GM10248 (cell line): ENCODE measurements at places on chromosomes 7 and 10.

DNA sequence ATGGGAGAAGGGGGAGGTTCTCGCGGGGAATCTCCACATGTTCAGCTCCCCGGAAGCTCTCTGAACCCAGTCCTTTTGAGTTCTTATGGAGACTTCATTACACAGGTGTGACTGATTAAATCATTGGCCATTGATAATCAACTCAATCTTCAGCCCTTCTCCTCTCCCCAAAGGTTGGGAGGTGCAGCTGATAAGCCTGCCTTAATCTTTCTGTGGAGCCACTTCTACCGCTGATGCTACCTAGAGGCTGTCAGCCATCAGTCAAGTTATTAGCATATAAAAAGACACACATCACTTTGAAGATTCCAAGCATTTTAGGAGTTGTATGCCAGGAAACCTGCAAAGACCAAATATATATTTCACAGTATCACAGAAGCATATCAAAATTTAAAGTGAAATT lies 91.7 kb downstream of the MARCHF5 start:
- no peak for DNase-seq

GRCh38 chr10:75438275-75438674 lies 6.9 kb downstream of the LRMDA start:
- no peak for DNase-seq

DNA sequence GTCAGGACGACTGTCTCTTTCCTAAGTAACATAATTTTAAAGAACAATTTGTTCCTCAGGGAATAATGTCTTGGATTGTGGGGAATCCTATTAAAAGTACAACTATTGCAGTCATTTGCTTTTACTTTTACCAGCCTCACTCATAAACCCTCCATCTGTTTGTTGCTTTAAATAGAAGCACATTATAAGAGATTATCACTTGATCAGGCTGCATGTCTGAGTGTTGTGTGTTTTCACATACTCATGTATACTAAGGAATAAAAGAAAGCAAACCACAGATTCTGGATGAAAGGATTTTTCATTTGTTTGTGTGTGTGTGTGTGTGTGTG lies 1077.8 kb downstream of the KCNMA1 start:
- DNase-seq, result no peak

DNA sequence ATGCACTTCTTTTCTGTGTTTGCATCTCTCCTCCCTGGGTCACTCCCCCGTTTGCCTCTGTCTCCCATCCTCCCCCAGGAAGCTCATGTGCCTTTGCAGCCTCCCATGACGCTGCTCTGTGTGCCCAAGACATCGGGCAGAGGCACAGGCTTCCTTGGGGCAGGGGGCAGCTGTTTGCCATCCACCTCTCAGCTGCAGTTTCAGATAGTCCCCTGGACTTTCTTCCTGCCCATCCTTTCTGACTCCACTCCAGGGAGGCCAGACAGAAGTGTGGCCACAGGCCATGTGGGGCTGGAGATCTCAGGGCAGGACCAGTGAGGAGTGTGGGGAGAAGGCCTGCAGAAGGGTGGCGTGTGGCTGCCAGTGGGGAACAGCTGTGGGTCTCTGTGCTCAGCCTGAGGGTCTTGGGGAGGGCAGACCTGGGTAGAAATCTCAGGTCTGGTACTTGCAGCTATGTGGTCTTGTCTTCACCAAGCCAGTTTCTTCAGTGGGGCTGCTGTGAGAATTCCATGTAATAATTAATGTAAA lies 10.6 kb upstream of the SAMD8 start:
- no peak for DNase-seq

- no peak for DNase-seq
Observed at GRCh38 chr7:44065431-44066110, at the start of gene PGAM2. PGAM2 (minus strand) TSS chr7:44065567; CDS start chr7:44065529, 38 bp downstream.

DNA sequence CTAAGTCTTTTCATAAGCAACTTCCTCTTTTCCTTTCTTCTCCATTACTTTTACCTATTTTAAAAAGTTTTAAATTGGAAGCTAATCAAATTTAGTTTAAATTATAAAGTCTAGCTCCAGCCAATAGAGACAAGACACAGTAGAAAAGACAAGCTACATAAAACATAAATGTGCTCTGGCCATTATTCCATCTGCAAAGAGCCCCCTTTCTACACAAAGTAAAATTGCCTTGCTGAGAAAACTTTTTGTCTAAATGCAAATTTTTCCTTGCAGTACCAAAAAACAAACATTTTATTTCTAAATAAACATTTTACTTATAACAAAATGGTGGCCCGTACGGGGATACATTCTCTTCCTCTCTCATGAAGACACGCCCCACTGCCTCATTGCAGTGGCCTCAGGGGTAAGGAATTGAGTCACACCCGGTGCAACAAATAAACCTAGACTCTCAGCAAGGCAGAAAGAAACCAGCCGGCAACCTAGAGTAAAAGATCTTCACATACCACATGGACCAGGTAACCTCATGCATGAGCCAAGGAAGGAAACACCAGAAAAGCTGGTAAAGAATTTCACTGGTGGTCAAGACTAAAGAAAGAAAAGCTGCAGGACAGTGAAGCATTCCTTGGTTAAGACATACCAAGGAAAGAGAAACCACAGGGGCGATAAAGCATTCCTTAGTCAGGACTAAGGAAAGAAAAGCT lies 71.6 kb upstream of the ZNF746 start:
- DNase-seq, result no peak

DNA sequence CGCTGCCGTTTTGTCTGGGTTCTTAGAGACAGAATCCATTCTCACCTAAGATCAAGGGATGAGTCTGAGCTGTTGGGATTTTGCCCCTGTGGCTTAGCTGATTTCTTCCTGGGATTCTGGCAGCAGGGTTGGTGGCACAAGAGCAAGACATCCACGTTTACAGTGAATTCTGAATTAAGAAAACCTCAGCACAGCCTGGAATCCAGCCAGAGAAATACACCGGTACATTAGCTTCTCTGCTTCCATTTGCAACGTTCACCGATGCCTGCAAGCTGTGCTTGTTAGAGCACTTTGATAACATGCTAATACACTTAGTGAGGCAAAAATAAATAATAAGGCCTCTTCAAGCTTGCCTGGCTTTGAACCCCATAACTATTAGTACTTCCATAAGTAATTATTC lies 569.8 kb downstream of the CALN1 start:
- DNase-seq, result no peak

DNA sequence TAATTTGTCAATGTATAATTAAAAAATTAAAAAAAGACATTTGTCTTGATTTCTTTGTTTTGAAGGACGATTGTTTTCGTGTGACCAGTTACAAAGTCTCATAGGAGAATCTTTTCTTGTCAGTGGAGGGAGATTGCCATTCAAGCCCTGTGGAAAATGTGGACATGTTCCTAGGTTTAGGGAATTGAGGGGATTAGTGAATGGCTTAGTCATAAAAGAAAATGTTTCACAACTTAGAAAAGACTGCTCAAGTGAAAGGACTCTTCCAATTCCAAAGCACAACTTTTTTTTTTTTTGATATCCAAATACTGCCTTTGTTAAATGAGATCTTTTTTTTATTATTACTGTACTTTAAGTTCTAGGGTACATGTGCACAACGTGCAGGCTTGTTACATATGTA lies 140.7 kb upstream of the HABP2 start:
- no peak for DNase-seq

DNA sequence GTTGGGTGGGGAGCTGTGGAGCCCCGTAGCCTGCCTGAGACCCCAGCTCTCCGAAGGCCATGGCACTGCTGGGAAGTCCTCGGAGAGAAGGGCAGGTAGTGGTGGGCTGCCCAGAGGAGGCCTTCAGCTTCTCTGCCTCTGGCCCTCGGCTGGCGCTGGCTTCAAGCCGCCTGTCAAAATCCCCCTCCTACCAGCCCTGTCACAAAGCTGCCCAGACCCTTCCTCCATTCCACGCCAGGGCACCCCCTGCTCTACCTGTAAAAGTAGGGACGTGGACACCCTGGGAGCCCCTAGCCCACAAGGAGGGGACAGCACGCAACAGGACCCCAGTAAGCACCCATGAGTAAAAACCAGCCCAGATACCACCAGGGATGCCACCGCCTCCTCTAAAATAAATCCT lies 31.6 kb downstream of the MAD1L1 start:
- DNase-seq, result no peak

- no peak for DNase-seq
Observed at GRCh38 chr7:36128448-36129047, 24.5 kb upstream of the EEPD1 start.

- DNase-seq, result no peak
Observed at GRCh38 chr7:25005658-25006057, 25.7 kb upstream of the OSBPL3 start.

GRCh38 chr7:754531-755412 lies 27.7 kb upstream of the PRKAR1B start:
- no peak for DNase-seq

DNA sequence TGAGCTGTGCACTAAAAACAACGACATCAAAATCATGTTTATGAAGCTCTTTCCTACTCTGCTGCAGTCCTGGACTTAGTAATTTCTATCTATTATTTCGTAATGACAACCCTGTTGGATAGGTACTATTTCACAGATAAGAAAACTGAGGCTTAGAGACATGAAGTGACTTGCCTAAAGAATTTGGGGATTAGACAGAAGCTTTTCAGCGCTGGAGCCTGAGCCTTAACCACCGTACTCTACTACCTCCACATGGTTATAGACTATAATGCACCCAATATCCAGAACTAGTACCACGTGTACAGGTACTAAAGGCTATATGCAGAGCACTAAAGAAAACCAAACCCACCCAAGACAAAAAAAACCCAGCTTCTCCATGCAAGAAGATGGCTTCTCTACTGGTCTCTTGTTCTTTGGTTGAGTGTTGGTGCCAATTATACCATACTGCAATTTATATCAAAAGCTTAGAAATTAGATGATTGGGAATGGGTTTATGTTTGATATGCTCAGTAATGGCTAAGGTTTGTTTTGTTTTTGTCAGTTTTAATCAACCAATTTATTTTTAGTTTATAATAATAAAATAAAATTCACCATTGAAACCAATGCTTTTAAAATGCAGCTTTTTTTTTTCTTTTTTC lies 6.5 kb upstream of the SNX10 start:
- no peak for DNase-seq

DNA sequence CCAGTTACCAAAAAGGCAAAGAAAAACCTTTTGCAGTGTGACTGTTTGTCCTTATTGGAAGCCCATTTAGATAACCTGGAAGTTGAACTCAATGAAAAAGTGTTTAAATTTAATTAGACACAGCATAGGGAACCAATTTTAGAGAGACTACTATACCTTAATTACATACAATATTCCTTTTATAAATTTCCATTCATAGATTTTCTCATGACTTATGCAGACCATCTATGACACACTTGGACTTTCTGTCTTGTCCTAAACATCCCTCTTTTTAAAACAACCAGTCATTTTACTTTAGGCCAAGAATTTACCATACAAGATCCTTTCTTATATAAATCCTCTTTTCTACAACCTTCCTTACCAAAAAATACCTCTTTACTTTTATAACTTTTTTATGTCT lies 61.6 kb downstream of the MTURN start:
- DNase-seq, result no peak

DNA sequence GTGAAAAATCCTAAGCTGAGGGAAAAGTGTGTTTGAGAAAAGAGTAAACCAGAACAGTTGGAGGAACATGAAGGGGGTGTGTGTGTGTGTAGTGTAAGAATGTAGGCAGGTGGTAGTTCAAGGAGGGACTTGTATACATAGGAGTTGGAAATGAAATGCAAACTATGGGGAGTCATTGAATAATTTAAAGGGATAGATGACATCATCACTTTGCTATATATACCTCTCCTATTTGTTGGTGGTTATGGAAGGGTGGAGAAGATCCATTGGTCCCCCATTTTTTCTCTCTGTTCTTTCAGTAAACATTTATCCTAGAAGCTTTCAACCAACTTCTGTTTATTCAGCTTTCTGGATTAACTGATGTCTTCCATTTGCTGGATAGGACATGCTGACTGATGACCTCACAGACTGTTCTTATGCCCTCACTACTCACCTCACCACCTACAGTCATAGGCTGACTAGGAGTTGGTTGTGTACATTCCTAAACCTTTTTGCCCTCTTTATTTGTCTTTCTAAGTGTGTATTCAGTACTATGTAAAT lies 20.8 kb downstream of the PPP1R9A start:
- DNase-seq, result no peak

- no peak for DNase-seq
Observed at GRCh38 chr7:147803151-147803550, 787.4 kb upstream of the C7orf33 start.

- no peak for DNase-seq
Observed at GRCh38 chr7:30707391-30708357, 25.4 kb upstream of the CRHR2 start.

GRCh38 chr7:131826960-131827359 lies 270.5 kb upstream of the PODXL start:
- no peak for DNase-seq

DNA sequence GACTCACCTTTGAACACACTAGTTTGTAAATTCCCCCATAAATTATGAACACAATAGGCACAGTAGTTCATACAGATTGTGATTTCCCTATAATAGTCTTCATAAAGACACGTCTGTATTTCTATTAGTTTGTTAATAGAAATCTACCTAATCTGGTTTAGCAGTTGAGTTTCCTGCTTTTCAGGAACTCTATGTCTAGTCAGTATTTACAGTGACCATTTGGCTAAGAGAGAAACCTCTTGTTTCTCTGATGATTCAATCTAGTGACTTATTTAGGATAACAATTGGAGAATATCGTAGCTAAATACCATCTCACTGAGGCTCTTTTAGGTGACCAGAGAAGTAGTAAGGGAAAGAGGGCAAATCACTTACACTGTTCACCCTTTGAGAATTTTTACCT lies 5.9 kb upstream of the HERPUD2 start:
- DNase-seq, result no peak
